ENCODE measurements at places on chromosomes 16 and 17. TPM values are rescaled to one million over a fixed set of nuclear protein-coding genes. Genes with fewer than 3 reads are reported as not detected.

CDH13 gene
- total RNA-seq, result not detected

RAB34 gene
- total RNA-seq, result 284 TPM

TP53TG3F gene
- total RNA-seq, result 0.54 TPM

PABPN1L gene
- not detected for total RNA-seq

CA7 gene
- total RNA-seq, result not detected

CCL3 gene
- 1.1 TPM for total RNA-seq

USP32 gene
- 45.5 TPM for total RNA-seq

GRIN2A gene
- total RNA-seq, result 12.3 TPM

SP6 gene
- total RNA-seq, result 4.0 TPM

CCL13 gene
- not detected for total RNA-seq

GPR179 gene
- total RNA-seq, result 0.03 TPM

CACNG5 gene
- 0.21 TPM for total RNA-seq

IL4R gene
- 28.9 TPM for total RNA-seq

CCL17 gene
- not detected for total RNA-seq

OR3A1 gene
- not detected for total RNA-seq

TBC1D3K gene
- total RNA-seq, result 1.5 TPM

CCL5 gene
- total RNA-seq, result 15.9 TPM

KRT14 gene
- not detected for total RNA-seq

HOXB1 gene
- total RNA-seq, result not detected

TMEM220 gene
- 9.3 TPM for total RNA-seq

ADAD2 gene
- not detected for total RNA-seq

DHRS11 gene
- total RNA-seq, result 11.8 TPM

RNF43 gene
- 4.7 TPM for total RNA-seq

KCNJ18 gene
- not detected for total RNA-seq

OTOP3 gene
- not detected for total RNA-seq

TNS4 gene
- total RNA-seq, result not detected

MARVELD3 gene
- 0.08 TPM for total RNA-seq

TTYH2 gene
- total RNA-seq, result 8.3 TPM

KLHL10 gene
- not detected for total RNA-seq

PHF12 gene
- total RNA-seq, result 79.1 TPM

KRTAP4-9 gene
- not detected for total RNA-seq

HS3ST4 gene
- total RNA-seq, result not detected

KRT28 gene
- not detected for total RNA-seq

WFIKKN2 gene
- total RNA-seq, result 0.05 TPM

CCL8 gene
- total RNA-seq, result not detected

JUP gene
- 352 TPM for total RNA-seq

HSD17B2 gene
- 0.41 TPM for total RNA-seq

CD19 gene
- not detected for total RNA-seq

CD7 gene
- total RNA-seq, result 0.77 TPM

SLFN5 gene
- 5.4 TPM for total RNA-seq

KRT33A gene
- not detected for total RNA-seq

HBM gene
- total RNA-seq, result not detected

SHCBP1 gene
- 22.2 TPM for total RNA-seq

RSPRY1 gene
- 29.4 TPM for total RNA-seq
